Right hindlimb (tissue), 1 donor: ENCODE measurements at places on chromosomes 7 and 10.

DNA sequence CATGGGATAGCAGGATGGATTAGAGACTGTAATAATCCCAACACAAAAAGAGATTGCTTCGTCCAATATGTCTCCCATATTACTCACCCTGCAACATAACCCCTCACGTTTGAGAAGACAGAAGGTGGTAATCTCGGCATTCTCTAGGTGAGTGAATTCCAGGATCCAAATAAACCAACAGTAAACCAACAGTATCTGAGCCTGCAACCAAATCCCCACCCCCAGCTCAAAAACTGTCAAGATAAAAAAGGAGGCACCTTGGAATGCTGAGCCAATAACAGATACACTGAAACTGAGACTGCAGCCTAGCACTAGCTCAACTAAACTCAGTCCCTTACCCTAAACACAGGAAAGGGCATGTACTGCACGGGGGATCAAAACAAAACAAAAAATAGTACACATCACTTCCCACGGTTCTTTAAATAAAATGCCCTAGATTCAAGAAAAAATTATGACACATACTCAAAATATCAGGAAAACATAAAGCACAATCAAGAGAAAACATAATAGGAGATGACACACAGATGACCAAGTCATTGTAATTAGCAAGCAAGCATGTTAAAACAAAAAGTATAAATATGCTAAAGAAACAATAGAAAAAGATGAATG is 28.0 kb downstream of the IPMK start:
- no peak for DNase-seq

GRCh38 chr7:46653848-46654247 is 732.8 kb upstream of the IGFBP3 start:
- DNase-seq, result no peak

DNA sequence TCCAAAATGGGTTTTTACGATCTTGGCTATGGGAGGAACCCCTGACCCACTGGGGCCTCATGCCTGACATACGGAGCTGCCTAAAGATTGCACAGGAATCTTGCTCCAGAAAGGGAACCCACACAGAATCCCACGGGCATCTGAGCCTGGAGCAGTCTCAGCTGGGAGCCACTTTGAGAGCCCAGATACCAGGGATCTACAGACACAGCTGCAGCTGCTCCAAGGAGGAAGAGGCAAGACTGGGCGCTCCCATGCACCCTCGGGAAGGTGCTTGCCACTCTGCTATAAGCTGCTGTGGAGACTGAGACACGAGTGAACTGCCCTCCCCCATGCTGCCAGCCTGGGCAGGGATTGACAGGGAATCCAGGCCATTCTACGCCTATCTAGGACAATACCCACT is 202.5 kb downstream of the REEP3 start:
- no peak for DNase-seq

DNA sequence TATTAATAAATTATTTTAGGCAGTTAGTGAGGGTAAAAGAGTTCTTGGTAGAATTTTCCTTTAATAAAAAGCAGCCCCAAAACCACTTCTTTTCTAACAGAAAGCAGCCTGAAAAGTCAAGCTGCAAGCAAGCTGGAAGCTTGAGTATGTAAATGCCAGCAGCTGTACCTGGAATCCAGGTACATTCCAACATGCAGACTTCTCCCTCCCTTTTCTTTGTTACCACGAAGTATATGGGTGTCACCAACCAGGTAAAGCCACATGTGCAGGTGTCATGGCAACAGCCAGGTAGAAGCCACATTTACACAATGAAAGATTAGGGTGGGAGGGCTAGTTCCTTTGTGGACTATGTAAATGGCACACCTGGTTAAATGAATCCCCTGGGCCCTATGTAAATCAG is 114.6 kb downstream of the EPC1 start:
- no peak for DNase-seq

DNA sequence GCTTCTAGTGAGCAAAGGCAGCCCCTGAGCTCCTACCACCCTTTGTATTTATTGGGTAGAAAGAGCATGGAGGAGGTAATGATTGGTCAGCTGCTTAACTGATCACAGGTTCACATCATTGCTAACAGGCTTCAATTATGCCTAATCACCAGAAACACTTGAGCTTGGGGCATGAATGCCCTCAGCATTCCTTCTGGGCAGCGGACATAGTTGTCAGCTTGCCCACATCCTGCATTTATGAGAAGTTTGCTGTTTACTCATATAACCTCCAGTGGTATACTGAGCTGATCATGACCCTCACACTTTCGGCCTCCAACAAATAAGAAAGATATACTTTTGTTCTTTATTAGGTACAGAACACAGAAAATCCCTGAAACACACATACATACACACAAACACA is 140.3 kb upstream of the ODAD2 start:
- no peak for DNase-seq

GRCh38 chr7:19181634-19182033 is 36.4 kb upstream of the FERD3L start:
- no peak for DNase-seq

DNA sequence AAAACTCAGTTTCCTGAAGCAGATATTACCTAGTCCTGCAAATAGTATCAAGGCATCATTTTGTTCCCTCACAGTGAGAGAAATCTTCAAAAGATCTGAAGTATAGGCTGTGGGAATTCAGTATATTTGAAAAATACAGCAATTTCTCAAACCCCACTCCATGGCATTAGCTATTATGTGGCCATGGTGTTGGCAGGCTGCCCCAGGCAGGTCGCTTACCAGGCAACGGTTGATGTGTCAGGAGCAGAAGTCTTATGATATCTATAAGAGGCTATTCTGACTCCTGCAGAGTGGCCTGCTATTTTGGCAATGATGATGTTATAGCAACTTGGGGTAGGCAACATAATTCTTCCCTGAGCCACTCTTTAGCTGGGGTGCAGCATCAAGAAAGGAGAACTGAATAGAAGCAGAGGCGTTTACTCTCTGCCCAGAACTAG is 187.9 kb downstream of the PLXDC2 start:
- peak; percentile 45 for DNase-seq

DNA sequence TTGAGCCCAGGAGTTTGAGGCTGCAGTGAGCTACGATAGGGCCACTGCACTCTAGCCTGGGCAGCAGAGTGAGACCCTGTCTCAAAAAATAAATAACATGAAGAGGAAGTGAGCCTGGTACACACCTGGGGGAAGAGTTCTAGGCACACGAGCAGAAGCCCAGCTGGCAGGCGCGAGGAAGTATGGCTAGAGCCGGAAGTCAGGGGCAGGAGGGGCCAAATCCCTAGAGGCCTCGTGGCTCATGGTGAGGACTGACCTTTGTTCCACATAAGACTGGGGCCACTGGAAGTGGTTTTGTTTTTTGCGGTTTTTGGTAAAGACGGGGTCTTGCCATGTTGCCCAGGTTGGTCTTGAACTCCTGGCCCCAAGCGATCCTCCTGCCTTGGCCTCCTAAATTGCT is 117.6 kb downstream of the HIP1 start:
- no peak for DNase-seq

DNA sequence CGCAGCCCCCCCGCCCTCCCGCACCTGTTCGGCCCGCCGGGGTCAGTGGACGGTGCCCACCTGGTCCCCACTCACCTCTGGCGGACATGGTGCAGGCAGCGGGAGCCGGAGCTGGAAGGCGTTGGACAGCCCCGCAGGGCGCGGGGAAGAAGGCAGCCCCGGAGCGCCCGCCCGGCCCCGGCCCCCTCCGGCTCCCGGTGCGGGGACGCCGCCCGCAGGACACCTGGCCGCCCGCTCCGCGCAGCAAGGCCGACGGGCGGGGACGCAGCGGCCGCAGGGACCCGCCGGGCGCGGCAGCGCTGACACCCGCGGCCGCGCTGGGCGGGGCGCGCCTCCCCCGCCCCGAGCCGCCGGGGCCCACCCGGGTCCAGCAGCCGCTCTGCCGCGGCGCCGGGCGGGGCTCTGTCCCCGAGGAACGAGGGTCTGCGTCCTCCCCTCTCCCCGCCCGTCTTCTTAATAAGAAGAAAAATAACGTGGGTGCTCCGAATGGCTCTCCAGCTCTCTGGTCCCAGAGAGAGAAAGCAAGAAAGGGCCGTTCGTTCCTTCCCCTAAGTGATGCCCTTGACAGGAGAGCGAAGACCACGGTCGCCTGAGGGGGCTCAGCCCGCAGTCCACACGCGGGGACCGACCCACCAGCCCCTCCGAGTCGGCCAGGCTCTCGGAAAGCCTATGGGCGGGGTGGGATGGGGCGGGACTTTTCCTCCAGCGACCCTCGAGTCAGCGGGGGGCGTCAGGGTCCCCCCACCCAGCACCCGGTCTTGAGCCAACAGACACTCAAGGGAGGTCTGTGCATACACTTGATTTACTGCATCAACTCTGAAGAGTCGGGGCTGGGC is 53.4 kb upstream of the FHIP2A start:
- no peak for DNase-seq

DNA sequence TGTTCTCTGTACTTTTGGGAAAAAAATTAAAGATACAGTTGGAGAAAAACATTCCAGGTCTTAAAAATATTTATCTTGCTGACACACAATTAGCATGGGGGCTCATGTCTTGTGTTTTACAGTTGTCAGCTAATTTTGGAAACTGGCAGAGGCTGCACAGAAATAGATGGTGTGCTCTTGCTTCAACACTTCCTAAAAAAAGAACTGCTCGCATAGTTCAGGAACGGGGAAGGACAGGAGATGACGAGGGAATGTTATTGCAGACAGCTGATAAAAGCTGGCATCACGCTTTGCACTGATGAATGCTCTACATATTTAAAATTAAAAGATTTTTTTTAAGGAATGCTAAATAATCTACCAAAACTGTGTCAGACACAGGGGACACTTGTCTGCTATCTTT is 103.5 kb upstream of the CELF2 start:
- DNase-seq, result no peak

- no peak for DNase-seq
Measured at GRCh38 chr7:5854738-5855137, 25.9 kb upstream of the OCM start.

GRCh38 chr10:127855591-127855881 is 37.2 kb downstream of the CLRN3 start:
- no peak for DNase-seq

- DNase-seq, result no peak
Measured at GRCh38 chr7:19290968-19291367, 145.7 kb upstream of the FERD3L start.

GRCh38 chr7:98130959-98131358 is 24.3 kb downstream of the LMTK2 start:
- DNase-seq, result no peak

DNA sequence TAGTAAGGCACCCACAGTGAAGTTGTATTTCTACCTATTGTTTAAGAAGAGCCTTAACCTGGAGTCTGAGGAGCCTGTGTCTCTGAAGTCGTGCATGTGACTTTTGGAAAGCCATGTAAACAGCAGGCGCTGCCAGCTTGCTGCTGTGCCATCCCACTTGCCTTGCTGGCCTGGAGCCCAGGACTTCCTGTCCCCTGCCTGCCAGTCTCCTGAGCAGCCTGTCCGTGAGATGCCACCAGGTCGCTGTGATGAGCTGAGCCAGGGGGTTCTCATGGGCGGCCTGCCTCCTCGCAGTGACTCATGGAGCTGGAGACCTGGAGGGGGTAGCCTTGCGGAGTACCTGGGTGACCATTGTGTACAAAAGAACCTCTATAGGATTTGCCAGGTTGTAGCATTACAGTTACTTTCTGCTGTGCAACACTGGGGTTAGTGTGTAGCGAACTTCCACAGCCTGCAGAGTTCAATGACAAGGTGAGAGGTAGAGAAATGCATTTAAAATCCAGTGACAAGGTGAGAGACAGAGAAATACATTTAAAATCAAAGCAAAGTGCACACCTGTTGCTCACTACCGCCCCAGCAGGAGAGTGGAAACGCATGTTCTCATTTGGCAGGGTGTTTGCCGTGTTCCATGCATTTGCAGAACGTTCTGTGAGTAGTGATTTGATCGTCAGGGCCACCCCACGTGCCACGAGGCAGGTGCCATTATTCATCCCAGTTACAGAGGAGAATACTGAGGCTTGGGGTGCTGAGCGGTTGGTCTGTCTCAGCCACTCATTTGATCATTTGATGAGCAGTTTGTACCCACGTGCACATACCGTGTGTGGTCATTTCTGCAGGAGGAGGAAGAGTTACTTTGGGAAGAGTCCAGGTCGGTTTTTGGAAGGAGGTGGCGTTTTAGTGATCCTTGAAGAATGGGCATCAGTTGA is 36.6 kb upstream of the BHLHA15 start:
- DNase-seq, result no peak
